Hematopoietic multipotent progenitor cell treated with erythropoietin and hydrocortisone succinate and interleukin-3 and kit ligand, for 17 days (in vitro differentiated cells): ENCODE measurements at places on chromosomes 2 and 18.

DNA sequence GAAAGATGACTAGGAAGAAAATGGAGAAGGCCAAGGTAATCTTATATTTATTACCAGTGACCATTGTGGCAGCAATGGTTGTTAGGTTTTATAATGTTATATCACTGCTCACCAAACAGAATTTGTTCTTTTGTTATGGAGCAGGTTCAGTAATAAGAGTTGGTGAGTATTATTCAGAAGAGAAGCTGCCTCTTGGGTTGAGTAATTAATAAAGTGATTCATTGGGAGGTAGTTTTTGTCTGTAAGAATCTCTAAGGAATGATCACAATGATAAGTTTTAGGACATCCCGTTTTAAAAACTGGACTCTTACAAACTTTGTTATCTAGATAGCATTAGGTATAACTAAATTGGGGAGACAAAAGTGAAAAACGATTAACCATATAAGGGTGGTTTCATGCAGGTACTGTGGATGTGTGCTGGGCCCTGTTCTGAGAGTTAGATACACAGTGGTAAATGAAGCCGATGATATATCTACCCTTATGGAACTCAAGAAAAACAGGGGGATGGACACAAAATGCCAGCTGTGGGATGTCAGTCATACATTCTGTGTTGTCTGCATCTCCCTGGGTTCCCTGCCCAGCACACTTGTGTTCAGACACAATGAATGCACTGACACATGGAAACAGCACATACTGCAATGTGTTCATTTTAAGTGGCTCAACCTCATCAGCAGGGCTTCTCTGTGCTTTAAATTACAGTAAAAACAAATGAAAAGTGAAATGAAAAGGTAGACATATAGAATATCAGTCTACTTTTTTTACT is 7.5 kb downstream of the MAP4K4 start:
- DNase-seq = no peak

DNA sequence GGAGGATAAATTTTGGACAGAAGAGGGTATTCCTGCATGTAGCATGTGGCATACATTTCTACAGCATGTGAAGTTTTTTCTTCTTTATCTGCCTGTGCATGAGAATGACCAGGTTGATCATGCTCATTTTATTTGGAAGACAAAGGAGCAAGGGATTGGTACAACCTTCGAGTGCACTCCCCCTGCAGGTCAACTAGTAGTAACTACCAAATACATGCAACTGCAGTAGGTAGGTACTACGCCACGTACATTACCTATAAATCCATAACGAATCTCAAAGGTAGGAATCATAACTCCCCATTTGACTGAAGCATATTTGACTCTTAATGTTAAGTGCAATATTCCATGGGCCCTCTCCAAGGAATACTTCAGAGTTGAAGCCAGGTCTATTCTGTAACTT is 763.9 kb downstream of the TSN start:
- no peak for DNase-seq

DNA sequence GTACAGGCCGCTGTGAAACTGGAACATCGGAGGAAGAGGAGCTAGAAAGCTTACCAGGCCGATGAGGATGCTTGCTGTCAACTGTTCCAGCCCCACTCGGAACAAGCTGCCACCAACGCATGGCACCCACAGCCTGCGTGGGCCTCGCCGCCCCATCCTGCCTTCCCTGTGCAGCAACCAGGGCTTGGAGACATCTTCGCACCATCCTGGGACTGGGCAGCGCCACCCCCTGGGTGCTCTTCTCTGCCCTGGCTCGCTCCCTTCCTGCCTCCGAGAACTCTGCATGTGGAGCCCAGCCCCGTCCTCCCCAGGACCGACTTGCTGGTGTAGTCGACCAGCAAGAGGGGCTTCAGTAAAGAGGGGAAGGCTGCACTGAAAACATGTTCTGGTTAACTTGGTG is 10.8 kb downstream of the TMEM18 start:
- DNase-seq = no peak

DNA sequence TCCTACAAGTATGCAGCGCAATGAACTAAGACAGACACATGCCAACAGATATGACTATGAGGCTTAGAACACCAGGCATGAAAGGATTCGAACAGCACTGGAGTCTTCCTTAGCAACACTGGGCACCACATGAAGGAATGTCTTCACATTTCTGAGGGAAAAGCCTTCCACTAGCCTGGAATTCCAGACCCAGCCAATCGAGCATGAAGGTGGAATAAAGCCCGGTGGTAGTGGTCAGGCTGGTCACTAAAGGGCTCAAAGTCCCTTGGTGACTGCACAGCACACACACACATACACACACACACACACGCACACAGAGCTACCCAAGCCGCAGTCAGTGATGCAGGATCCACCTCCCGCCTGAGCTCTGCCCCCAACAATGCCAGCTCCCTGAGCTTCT is 19.7 kb upstream of the SFXN5 start:
- no peak for DNase-seq

DNA sequence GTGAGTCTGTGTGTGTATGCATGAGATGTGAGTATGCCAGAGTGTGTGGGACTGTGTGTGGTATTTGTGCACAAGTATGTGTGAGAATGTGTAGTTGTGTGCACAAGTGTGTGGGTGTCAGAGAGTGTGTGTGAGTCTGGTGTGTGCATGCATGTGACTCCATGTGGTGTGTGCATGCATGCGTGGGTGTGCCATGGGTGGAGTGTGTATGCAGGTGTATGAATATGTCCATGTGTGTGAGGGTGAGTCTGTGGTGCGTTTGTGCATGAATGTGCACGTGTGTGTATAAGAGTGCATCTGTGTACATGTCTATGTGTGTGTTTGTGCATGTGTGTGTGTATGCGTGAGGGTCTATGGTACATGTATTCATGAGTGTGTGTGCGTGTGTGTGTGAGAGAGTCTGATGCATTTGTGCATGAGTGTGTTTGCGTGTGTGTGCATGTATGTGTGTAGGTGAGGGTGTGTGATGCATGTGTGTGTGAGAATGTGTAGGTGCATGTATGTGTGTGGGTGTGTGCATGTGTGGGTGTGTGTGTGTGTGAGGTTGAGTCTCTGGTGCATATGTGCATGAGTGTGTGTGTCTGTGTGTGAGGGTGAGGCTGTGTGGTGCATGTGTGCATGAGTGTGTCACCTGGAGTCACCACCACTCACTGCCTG is 226.8 kb downstream of the LDLRAD4 start:
- no peak for DNase-seq

GRCh38 chr2:218896501-218897393 is 16.1 kb downstream of the WNT10A start:
- DNase-seq = no peak

DNA sequence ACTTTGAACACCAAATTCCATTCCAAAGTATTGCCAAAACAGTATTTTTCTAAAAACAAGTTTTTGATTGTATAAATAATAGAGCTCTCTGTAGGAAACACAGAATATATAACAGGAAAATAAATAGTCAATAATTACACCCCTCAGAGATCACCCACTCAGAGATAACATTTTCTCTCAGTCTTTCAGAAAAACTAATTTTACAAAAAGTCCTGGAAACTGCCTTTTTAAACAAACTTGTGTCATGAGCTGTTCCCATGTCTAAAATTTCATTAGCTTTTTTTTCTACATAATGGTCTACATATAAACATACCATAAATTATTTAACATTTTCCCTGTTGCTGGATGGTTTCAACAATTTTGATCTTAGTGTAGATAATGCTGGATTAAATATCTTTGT is 1.2 kb upstream of the WDSUB1 start:
- no peak for DNase-seq

DNA sequence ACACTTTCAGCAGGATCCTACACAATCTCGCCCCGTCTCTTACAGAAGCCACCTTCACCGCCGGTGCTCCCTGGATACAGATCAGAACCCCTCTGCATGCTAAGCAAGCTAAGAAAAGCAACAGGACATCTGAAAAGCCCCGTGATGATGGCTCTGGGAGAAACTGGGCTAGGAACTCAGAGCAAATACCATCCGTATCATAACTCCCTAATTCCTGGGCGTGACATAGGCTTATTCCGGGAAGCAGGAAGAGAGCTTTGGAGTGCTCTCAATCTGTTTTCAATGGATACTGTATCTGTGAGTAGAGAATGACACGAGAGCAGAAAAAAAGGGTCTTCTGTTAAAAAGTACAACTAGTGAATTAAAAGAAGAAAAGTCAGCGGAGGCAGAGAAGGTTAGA is 121.6 kb downstream of the SPP2 start:
- DNase-seq = no peak

DNA sequence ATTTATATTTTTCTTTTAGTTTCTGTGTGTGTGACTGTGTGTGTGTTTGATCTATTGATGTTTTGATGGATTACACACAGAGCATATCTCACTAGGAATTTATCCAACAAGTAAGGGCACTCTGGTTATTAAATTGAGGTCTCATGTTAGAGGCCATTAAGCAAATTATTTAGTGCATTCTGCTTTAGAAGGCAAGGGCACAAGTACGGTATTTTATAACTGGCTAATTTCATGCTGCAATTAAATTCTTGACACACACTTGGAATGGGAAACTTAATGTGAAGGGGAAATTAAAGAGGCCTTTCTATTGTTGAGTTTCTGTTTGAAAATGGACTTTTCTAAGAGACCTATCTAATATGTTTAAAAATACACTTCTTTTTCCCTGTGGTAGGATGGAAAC is 25.8 kb downstream of the NYAP2 start:
- no peak for DNase-seq

DNA sequence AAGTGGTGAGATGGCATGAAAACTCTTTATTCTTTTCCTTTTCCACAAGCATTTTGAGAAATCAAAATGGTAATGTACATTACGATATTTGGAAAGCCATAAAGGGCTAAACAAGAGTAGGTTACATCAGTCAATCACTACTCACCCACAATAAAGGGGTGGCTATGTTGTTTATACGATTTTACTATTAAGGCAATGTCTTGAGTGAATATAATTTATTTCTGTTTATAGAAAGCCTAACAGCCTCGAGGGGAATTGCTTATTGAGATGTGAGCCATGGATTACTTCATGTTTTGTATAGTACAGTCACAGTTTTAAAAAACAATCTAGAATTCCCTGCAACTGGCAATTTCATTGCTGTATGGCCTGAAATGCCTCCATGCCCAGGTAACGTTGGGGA is 237.5 kb upstream of the RBBP8 start:
- DNase-seq = no peak

- no peak for DNase-seq
Observed at GRCh38 chr2:239696559-239697207, 295.9 kb upstream of the HDAC4 start.

DNA sequence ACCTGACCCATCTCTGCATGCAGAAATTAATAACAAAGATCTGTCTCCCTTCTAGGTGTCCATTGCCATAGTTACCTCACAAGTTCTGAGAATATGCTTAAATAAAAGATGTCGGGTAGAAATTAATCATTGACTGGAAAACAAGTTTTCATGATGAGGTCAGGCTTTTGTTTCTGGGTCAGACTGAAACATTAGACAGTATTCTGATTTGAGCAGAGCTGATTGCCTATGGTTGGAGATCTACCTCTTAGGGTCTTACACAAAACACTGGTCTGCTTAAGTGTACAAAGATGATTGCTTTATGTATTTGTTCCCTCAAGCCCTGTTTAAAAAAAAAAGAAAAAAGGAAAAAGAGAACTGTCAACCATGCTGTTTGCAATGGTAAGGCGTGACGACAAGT is 956.4 kb downstream of the CPS1 start:
- DNase-seq = no peak

DNA sequence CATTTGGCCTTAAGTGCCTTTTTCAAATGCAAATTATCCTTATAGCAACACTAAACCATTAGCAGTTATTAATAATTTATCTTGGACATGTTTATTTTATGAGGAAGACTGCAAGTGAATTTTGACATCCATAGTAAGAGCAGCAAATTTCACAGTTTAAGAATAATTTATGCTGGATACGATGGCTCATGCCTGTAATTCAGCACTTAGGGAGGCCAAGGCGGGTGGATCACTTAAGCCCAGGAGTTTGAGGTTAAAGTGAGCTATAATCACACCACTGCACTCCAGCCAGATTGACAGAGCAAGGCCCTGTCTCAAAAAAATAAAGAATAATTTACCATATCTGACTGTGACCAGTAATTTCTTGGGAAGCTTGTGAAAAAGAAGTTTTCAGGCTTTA is 286.2 kb downstream of the TMX3 start:
- DNase-seq = no peak

DNA sequence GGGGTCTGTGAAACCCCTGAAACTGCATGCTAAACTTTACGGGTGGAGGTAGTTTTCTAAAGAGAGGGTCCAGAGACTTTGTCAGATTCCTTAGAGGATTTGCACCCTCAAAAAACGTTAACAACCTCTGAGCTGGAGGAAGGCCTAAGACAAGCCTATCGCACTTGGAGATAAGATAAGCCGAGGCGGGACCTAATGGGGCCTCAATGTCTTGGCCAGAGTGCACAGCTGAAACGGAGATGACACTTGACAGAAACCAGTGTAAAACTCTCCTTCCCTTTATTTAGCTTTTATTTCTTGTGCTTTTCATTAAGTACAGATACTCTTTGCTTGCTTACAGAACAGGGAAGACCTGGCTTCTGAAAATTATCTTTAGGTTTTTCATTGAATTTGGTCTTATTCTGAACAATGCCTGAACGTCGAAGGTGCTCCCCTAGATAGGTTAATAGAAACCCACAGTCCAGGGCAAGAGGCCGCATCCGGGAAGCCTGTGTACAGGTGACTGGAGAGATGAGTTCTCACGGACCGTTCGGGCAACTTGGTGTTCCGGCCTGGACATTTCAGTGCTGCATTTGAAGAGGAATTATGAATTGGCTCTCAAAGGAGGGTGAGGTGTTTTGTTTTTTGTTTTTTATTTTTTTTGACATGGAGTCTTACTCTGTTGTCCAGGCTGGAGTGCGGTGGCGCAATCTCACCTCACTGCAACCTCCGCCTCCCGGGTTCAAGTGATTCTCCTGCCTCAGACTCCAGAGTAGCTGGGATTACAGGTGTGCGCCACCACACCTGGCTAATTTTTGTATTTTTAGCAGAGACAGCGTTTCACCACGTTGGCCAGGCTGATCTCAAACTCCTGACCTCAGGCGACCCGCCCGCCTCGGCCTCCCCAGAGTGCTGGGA is 49.7 kb downstream of the SH3BP4 start:
- no peak for DNase-seq

DNA sequence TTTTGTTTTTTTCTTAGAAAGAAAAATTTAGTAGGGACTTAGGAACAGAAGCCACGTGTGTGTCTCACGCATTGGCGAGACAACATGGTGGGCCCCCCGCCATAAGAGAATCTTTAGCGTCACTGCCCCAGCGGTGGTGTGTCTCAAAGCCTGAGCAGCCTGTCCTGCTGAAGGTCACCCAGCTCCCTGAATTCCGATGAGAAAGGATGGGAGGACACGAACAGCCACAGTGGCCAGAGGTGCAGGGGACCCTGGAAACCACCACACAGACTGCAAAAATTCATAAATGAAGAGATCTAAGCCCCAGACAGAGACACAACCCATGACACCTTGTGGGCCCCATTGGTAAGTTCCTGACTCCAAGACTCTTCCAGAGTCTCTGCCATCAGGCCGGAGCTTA is 266.1 kb upstream of the RAB6C start:
- no peak for DNase-seq

DNA sequence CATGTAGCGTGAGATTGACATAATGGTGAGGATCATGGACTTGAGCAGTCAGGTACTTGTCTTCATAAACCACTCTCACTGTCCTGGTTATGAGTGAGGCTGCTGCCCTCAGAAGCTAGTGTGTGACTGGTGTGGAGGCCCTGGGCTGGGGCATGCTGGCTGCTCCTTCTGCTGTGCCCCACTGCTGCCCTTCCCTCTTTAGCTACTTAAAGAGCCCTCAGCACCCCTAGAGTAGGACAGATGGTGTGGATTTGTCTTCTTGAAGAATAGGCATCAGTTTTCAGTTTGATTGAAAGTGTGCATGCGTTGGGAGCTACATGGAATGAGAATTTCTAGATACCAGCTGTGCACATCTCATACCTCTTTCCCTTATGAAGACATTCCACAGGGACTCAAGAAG is 15.4 kb downstream of the CPLX4 start:
- DNase-seq = no peak
